ENCODE measurements at places on chromosomes 4 and X. TPM values are rescaled to one million over a fixed set of nuclear protein-coding genes. Genes with fewer than 3 reads are reported as not detected.

The CLNK gene
- polyA plus RNA-seq, result 0.56 TPM

The EVC2 gene
- polyA plus RNA-seq, result 8.6 TPM

GRCh38 chr4:4857809-4858508 lies 1.5 kb upstream of the MSX1 start:
- DNase-seq, result no peak

GRCh38 chrX:12617241-12617640 lies 174.0 kb upstream of the PRPS2 start:
- no peak for DNase-seq

DNA sequence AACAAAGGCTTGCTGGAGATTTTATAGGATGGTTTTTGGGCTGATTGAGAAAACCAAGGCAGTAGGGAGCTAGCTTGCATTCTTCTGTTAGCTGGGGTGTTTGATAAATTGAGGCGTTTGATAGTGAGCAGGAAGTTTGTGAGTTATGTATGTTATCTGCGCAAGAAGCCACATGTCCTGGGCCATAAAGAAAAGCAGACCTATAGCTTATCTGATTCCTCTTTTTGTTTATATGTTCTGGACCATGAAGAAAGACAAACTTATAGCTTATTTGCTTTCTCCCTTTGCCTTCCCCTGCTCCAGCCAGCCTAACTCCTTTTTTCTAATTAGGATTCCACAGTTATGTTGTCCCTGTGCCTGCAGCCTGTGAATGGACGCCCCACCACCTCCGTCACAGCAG lies 9.2 kb downstream of the HNRNPH2 start:
- no peak for DNase-seq

The FGD1 gene
- 18.7 TPM for polyA plus RNA-seq

Measured in right renal pelvis (tissue), 4 donors.